ENCODE measurements at places on chromosomes 4 and X.

DNA sequence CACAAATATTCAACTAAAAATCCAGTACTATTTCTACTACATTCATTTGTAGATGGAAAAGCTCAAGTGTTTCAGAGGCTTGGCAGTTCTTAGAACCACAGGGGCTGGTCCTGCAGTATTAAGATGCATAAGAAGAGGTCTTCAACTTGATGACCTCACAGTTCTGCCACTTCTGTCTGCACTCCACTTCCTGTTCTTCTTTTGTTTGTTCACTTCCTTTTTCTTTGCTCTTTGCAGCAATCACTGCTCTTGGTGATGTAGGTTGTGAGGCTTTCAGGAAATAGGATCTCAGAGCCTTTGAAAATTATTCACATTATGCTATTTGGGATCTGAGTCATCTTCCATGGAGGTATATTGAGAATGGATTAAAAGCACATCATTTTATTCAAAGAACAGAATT lies 602.0 kb upstream of the CPEB2 start:
- no peak for DNase-seq

DNA sequence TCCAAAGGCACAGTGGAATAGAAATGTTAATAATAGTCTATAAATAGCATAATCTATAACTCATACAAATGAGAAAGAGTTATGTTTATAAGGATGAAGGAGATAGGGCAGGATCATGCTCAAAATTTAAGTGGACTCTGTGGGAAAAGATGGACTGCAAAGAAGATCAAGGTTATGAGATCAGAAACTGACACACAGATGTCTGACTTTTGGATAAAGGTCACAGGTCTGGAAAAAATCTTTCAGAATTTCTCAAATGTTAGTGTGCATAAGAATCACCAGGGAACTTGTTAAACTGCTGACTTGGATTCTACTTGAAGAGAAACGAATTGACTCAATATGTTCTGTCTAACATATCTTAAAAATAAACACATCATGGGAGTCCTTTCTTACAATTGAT lies 104.1 kb downstream of the FSTL5 start:
- DNase-seq: no peak

- no peak for DNase-seq
Observed at GRCh38 chr4:147163311-147163710, 217.6 kb upstream of the TTC29 start.

- no peak for DNase-seq
Observed at GRCh38 chr4:17807446-17807845, 3.1 kb downstream of the DCAF16 start.

- no peak for DNase-seq
Observed at GRCh38 chr4:7797330-7797729, 142.3 kb downstream of the AFAP1 start.

DNA sequence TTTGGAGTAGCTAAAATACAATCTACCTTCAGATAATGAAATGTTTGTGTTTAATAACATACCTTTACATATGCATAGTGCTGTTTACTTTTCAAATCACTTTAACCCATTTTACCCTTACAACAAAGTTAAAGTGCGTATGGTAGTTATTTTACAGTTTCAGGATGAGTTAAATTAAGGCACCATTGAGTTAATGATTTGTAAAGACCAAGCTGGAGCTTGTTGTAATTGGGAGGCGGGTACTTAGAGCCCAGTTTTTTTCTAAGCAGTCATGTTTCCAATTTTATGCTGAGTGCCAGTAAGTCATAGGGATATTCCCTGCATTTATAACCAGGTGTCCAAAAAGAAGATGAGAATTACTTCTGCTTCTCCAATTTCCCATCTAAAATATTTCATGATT lies 84.2 kb upstream of the NRK start:
- DNase-seq: no peak

DNA sequence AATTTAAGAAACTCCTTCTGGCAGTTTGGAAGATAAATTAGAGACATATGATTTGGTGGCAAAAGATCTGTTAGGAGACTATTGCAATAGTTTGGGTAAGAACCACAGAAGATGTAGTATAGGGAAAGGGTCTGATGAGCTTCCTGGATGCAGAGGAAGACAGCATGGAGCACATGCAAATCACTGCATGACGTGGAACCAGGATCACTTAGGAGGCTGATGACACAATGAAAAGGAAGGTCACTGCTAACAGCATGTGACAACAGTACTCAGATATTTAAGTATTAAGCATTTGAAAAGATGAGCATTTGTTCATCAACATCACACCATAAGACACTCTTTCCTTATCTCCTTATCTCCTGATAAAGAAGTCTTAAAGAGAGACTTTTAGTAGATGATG lies 167.8 kb upstream of the LDB2 start:
- DNase-seq: no peak

DNA sequence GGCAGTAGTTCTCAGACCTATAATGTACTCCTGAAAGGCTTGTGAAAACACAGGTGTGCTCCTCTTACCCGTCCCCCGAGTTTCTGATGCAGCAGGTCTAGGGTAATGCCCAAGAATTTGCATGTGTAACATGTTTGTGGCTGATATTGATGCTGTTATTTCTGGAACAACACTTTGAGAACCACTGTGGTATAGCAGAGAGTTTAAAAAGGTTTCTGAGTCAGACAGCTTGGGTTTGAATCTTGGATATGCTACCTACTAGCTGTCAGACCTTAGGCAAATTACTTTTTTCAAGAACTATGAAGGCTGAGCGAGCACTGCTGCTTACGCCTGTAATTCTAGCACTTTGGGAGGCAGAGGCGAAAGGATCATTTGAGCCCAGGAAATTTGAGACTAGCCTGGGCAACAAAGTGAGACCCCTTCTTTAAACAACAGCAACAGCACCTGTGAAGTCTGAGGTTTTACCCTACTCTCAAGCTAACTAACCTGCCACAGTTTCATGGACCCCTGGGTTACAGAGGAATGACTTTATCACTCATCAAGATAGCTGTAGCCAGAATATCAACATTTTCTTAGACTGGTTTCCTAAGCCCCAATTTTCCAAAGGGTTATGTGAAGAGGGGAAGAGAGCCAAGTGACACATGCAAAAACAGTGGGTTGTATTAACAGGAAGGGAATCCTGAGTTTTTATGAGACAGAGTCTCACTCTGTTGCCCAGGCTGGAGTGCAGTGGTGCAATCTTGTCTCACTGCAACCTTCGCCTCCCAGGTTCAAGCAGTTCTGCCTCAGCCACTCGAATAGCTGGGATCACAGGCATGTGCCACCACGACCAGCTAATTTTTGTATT lies 5.1 kb downstream of the AFF1 start:
- DNase-seq: no peak

DNA sequence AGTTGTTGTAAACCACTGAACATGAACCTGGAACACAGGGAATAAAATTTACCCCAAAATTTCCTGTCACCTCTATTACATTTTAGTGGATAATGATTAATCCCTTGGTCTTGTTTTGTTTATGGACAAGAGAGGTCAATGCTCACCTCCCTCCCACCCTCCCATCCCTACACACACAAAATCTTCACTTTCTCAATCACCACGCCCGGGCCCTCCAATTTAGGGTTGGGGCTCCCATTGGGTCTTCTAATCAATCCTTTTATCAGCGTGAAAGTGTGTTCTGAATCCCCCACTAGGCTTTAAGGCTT lies 23.1 kb downstream of the ABCG2 start:
- DNase-seq: no peak

- no peak for DNase-seq
Observed at GRCh38 chr4:108430921-108431320, 189.5 kb upstream of the RPL34 start.

DNA sequence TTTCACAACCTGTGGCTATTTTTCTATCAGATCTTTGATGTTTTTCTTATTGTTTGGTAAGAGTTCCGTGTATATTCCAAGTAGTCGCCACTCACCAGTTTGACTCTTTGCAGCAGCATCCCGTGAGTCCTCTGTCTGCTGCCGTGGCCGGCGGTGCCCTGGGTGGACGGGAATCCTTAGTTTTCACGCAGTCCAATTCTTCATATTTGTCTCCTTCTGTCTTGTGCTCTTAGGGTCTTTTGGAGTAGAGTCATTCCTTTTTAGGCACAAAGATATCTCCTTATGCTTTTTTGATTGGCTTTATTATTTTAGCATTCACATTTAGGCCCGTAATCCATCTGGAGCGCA lies 94.9 kb upstream of the MSX1 start:
- DNase-seq: no peak

- DNase-seq: no peak
Observed at GRCh38 chrX:16469870-16470269, 180.1 kb upstream of the S100G start.

DNA sequence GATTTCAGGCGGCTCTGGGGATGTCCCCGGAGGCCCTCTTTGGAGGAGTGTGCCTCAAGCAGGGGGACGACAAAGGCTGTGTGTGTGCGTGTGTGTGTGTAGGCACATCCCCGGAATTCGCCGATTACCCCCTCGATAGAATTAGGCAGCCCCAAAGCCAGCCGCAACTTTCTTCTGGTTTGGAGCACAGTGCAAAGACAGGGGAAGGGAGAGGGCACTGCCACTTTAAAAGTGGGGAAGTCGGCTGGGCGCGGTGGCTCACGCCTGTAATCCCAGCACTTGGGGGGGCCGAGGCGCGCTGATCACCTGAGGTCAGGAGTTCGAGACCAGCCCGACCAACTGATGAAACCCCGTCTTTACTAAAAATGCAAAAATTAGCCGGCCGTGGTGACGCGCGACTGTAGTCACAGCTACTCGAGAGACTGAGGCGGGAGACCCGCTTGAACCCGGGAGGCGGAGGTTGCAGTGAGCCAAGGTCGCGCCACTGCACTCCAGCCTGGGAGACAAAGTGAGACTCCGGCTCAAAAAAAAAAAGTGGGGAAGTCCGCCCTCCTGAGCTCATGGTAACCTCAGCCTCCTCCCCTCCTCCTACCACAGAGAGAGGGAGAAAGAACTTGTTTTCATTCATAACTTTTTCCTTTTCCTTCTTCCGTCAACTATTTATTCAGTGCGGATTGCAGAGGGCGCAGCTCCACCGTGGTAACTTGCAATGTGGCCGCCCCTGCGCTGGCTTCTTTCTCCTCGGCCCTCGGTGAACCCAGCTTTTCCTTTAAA lies 2.4 kb downstream of the SPRY1 start:
- DNase-seq: peak; percentile 47

DNA sequence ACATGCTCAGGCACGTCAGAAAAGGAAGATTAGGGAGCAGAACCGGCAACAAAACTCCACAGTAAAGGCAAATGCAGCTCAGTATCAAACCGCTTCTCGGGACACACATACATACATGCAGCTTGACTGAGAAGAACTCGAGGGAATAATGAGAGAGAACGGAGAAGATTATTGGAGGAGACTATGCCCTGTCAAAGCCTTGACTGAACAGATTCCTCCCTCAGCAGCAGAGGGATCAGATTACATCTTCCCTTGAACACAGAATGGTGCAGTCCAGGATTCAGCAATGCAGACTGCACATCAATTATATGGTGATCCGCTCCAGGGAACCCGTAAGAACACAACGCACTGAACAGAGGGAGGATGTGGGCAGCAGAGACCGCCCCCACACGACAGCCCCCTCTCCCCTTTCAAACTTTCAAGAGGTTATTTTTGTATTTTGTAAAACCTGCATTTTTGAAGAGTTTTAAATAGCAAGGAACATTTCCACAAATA lies 183.2 kb downstream of the FBXW7 start:
- DNase-seq: peak; percentile 2

DNA sequence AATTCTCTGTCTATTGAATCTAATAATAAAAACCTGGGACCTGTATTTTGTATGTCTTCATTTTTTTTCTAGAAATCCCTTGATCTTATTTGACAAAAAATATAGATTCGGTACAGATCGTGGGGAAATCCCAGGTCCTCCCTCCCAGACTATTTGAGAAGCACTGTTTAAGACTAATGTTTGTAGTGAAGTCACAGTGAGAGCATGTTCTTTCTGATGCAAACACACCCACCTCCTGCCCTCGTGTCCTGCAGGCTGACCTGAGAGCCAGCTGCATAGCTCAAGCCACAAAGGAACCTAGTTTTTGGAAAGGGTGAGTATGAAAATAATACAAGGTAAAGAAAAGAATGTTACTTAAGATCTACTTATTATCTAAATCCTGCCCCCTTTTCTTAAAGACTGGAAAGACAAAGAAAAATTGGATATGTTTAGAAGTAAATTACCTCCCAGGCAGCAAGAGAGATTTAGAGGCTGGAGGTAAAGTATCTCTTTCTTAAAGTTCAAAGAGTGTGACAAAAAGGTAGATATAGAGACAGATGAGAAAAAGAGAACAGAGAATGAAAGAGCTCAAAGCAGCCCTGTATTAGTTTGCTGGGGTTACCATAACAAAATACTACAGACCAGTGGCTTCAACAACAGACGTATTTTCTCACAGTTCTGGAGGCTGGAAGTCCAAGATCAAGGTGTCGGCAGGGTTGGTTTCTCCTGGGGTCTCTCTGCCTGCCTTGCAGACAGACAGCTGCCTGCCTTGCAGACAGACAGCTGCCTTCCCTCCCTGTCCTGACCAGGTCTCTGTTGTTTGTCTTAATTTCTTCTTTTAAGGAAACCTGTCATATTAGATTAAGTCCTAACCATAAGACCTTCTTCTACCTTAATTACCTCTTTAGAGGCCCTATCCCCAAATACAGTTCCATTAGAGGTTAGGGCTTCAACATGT lies 20.4 kb upstream of the DCTD start:
- no peak for DNase-seq

GRCh38 chrX:151904989-151905388 lies 7.7 kb upstream of the MAGEA4 start:
- no peak for DNase-seq

DNA sequence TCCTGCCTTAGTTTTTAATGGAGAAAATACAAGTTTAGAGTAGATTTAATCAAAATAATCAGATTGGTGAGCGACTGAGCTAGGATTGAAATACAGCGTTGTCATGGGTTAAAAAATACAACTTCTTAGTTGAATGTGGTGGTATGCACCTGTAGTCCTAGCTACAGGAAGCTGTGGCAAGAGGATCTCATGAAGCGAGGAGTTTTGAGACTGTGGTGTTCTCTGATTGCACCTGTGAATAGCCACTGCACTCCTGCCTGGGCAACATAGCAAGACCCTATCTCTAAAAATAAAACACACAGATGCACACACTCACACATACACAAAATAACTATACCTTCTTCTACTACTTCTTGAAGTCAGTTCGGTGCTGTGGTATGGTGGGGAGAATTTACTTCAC lies 19.8 kb upstream of the GBA3 start:
- no peak for DNase-seq

DNA sequence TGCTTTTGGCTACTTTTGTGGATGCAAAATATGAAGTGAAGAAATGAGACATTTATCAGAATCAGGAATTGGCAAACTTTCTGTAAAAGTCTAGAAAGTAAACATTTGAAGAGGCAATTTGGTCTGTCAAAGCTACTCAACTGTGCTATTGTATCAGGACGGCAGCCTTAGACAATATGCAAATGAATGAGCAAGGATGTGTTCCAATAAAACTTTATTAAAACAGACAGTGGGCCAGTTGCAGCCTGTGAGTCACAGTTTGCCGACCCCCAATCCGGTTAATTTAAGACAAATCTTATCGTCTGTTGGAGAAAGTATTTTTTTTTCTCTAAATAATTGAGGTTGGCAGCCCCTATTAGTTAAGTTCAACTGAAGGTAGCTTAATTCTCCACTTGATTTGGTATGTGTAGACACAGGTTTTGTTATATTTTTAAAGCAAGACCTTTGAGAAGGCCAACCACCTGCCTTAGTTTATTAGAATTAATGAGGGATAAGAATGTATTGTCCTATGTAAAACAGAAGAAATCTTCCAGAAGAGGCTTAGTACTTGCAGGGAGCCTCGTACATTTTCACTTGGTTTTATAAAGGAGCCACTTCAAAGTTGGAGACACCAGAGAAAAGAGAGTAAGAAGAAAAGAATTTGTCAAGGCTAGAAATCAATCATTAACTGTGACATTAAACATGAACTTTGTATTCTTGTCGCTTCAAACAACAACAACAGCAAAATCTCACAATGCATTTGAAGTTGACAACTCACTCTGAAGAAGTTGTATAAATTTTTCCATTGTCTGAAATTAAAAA lies 81.6 kb upstream of the FAT1 start:
- no peak for DNase-seq
